ENCODE measurements at places on chromosomes 11 and 22. TPM values are rescaled to one million over a fixed set of nuclear protein-coding genes. Genes with fewer than 3 reads are reported as not detected.
A peak's percentile ranks its signal among the peaks of the same experiment; 100 is the strongest.

- DNase-seq, result no peak
Observed at GRCh38 chr11:117941976-117942654, 12.9 kb upstream of the TMPRSS13 start.

- peak; percentile 51 for DNase-seq
Observed at GRCh38 chr22:24965822-24966626, 13.5 kb downstream of the KIAA1671 start.

The IGLL1 gene
- not detected for polyA plus RNA-seq

DNA sequence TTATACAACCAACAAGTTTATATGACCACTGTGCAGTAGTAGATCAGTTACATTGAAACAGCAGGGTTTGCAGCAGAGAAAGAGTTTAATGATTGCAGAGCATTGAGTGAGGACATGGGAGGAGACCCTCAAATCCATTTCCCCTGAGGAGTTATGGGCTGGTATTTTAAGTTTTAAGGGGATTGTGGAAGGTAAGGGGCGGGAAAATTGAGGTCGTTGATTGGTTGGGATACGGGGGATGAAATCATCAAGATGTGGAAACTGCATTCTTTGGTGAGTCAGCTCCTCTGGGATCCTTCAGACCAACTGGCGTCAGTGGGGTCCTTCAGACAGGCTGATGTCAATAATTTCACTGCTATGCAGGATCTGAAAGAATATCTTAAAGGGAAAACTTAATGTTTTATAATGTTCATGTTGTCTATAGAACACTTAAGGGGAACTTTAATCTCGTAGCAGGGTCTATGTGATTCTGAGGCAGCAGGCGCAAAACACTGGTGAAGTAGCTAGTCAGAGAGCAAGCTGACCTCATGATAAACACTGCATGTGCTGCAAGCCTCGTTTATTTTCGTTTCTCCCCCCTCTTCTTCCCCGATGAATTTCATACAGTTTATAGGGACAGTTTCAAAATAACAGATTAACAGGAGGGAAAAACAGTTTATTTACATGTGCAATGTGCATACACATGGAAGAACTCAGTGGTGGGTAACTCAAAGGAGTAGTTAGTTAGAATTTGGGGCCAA is 17.4 kb upstream of the BACE1-AS start:
- DNase-seq, result no peak

GRCh38 chr22:31610611-31611010 is 51.4 kb downstream of the PISD start:
- DNase-seq, result no peak

DNA sequence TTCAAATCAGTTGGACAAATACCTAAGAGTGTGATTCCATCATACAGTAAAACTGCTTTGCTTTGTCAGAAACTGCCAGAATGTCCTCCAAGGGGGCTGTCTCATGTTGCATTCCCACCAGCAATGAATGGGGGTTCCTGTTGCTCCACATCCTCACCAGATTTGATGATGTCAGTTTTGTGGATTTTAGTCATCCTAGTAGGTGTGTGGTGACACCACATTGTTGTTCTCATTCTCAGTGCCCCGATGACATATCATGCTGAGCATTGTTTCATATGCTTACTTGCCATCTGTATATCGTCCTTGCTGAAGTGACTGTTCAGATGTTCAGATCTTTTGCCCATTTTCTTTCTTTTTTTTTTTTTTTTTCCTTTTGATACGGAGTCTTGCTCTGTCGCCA is 37.0 kb downstream of the CDPF1 start:
- no peak for DNase-seq

The MYRF gene
- 4.5 TPM for polyA plus RNA-seq

The SHANK3 gene
- polyA plus RNA-seq, result 6.4 TPM

DNA sequence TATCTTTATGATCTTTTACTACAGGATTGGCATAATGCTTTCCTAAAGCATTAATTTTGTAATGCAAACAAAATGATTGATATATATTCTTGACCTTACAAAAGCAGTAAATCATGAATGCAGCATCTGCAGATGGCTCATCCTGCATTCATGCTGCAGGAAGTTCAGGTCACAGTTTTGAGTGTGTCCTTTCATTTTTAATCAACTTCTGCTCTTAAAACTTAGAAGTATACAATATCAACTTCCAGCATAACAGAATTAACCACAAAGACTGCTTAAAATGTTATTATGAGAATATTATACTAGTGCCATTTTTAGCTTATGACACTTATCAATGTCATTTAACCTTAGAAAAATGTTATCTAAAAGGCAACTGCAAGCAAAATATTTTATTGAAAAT is 54.0 kb downstream of the SLC36A4 start:
- DNase-seq, result no peak

- no peak for DNase-seq
Observed at GRCh38 chr11:120940160-120940848, 83.6 kb upstream of the TBCEL start.

The EHF gene
- polyA plus RNA-seq, result 4.1 TPM

DNA sequence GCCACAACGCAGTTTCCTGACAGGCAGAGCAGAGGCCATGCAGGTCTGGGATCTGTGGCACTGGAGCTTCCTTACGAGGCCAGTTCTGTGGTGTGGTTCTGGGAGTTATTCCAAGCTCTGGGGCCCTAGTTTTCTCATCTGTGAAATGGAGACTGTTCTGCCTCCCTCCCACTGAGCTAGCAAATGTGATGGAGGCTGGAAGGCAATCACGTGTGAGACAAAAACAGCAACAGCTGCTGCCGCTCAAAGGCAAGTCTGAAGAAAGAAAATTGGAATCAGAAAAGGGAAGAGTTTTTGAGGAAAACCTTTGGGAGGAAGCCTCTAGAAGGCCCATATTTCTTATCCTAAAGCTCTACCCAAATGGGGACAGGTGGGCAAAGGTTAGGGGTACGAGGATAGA is 8.3 kb upstream of the RIC3 start:
- no peak for DNase-seq

The TPBGL gene
- polyA plus RNA-seq, result not detected

Data from liver (tissue), 10 donors.